ENCODE measurements at places on chromosomes 12 and 14.

DNA sequence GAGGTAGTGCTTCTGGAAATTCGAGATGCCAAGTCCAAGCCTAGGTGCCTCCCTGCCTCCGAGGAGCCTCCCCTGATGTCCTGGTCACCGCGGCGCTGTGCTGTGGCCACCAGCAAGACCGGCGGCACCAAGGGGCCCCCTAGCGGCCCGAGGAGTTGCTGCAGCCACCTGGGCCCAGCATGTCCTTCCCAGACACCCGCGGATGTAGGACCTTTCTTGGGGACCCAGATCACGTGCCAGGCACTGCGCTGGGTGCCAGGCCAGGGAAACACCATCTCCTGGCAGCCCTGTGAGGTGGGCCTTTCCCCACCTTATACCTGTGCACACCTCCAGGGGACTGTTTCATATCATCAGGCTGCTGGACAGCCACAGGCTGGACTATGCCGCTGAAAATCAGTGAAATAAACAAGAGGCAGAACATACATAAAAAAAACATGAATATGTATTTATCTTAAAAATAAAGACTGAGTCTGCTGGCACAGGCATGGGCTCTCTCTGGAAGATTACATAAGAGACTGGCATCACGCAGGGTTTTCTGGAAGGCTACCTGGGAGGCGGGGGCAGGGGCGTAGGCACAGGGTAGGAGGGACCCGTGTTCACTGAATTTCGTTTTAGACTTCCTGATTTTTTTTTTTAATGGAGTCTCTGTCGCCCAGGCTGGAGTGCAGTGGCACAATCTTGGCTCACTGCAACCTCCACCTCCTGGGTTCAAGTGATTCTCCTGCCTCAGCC, 15.9 kb upstream of the HHIPL1 start:
- peak; percentile 71 for DNase-seq

GRCh38 chr12:76252031-76252430, 96.2 kb downstream of the BBS10 start:
- no peak for DNase-seq

DNA sequence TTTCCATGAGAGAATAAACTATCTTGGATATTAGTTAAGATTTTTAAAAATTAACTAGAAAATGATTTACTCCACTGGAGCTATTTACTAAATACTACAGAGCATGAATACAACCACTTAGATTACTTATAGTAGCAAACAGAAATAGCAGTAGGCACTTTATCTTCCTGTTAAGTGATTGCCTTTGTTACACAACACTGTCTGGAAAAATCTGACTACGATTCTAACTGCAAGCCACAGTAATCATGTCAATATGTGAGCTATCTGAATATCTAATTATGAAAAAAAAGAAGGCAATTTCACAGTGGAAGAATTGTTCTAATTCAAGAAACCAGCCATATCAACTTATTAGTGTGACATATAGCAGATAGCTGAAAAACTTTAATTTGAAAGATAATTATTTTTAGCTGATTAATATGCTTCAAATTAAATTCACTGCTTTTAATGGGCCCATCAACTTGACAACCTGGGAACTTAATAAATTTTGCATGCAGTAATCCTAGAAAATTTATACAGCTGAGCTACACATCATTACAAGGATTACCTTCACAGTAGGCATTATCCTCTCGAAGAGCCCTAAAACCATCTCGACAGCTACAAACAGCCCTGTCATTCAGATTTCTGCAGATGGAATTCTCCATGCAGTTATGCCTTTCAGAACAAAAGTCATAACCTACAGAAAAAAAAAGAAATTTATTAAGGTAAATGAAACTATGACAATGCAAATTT, 172.8 kb downstream of the NELL2 start:
- no peak for DNase-seq

DNA sequence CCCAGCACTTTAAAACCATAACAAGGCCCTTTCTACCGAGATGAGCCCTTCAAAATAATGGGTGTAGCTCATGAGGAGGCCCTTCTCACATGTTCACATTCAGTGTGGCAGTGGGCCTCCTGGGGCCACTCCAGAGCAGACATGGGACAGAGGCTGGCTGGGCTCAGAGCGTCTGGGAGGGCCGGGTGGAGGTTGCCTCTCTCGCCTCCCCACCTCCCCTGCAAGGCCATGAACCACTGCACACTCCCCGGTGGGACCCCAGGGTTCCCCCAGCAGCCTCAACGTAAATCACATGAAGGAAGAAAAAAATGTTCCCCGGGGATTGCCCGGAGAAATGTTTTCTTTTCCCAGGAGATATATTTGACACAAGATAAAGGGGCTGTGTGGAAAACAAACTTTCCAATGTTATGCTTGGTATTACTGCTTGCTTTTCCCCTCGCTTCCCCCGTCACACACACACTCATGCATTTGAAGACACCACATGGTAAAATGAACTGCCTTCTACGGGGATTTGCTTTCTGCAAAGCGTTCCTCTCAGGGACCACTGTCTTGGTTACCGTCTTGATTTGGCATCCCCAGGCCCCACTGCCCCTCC, 190.7 kb upstream of the CCND2 start:
- no peak for DNase-seq

DNA sequence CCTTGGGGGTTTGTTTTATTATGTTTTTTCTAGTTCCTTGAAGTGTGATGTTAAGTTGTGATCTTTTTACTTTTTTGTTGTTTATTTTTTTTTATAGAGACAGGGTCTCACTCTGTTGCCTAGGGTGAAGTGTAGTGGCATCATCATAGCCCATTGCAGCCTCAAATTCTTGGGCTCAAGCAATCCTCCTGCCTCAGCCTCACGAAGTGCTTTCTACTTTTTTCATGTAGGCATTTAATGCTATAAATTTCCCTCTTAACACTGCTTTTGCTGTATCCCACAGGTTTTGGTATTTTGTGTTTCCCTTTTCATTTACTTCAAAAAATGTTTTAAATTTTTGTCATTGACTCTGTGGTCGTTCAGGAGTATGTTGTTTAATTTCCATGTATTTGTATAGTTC, 26.6 kb upstream of the PRPF39 start:
- no peak for DNase-seq

DNA sequence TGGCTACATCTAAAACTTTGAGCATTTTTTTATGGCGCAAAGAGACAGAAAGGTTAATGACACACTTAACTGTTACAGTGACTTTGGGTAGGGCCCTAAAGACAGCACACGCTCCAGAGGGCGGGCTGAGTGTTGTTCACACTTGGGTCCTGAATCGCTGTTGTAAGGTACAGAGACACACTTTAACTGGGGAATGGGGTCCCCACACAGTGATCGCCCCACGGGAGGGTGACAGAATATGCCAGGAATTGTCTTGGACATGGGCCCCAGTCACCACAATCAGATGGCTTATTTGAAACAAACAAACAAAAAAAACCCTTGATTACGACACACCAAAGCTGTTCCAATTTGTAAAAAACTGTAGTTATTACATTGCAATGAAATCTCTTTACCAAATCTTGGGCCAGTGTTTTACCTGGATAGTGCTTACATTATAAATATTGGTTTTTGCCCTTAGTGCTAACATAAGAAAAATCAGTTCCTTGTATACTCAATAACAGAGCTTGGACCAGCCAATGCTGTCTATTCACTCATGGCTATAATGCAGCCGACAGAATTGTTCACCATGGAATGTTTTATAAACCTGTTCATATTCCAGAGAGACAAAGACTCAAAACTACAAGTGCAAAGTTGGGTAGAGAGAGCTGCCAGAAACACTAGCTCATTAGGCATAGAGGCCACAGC, 28.3 kb downstream of the KCTD10 start:
- DNase-seq, result no peak

GRCh38 chr12:508145-508544, 48.4 kb downstream of the B4GALNT3 start:
- no peak for DNase-seq

GRCh38 chr12:116278279-116278626, 760 bp upstream of the MED13L start:
- DNase-seq, result peak; percentile 51

DNA sequence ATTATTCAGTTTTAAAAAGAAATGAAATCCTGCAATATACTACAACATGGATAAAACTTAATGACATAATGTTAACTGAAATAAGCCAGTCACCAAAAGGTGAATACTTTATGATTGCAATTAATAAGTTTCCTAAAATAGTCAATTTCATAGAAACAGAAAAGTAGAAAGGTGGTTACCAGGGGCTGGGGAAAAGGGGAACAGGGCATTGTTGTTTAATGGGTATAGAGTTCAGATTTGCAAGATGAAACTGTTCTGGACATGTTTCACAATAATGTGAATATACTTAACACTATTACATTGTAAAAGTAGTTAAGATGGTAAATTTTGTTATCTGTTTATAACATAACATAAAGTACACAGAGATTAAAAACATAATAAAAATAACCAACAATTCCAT, 550.9 kb downstream of the CCER1 start:
- no peak for DNase-seq

GRCh38 chr14:68976160-68977067, 2.7 kb downstream of the ACTN1 start:
- peak; percentile 74 for DNase-seq

DNA sequence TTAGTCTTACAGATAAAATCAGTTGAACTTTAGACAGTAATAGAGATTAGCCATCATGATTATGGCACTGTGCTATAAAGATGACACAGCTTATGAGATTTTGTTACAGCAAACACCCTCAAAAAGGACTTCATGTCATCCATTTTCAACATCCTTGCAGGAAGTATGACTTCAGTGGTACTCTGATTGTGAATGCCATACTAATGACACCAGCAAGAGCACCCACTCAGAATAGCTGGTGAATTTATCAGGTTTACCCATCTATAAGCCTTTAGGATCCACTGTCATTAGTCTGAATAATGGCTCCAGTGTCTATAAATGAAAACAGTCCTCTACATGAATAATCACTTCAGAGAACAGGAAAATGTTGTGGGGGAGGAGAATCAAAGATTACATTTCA, 615.2 kb downstream of the RPS29 start:
- no peak for DNase-seq

GRCh38 chr12:126663304-126664094, 1598.3 kb downstream of the AACS start:
- DNase-seq, result no peak

DNA sequence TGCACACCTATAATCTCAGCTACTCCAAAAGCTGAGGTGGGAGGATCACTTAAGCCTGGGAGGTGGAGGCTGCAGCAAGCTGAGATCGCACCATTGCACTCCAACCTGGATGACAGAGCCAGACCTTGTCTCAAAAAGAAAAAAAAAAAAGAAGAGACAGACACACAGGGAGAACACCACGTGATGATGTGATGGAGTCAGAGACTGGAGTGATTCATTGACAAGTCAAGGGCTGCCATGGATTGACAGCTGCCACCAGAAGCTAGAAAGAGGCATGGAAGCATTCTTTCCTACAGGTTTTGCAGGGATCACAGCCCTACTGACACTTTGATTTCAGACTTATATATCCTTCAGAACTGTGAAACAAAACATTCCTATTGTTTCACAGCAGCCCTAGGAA, 3.5 kb upstream of the HCFC2 start:
- DNase-seq, result no peak

- no peak for DNase-seq
These were observed 36.5 kb downstream of the ZC3H14 start for GRCh38 chr14:88599326-88599725.

DNA sequence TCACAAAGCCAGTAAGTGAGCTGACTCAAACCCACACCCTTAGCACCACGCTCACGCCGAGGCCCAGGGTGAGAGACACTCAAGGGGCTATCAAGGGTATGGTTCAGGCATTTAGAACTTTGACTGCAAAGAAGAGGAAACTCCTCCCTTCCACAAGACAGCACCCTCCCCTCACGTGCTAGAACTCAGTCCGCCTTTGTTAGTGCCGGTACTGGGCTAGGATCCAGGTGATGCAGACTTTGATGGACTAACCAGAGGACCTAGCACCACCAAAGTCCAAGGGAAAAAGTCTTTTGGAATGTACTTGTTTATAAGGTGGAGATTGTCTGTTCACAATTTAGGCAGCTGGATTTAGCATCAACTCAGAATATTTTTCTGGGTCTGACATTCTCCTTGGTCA, 33.7 kb downstream of the VWF start:
- peak; percentile 80 for DNase-seq

DNA sequence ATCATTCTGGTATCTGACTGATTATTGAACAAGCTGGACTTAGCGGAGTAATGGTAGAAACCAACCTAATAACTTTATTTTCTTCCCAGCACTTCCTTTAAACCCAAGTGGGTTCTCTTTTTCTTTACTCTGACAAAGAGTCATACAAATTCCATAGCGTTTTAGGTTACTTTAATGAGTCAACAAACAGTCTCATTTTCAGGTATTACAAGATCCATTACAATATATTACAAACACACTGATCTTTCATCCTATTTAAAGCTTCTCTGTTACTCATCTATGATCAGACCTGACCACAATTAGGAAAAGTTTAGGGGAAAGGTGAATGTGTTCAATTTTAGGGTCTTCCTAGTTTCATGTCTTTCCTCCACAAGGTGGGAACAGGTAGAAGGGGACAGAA, 39.4 kb upstream of the PTPRQ start:
- no peak for DNase-seq

DNA sequence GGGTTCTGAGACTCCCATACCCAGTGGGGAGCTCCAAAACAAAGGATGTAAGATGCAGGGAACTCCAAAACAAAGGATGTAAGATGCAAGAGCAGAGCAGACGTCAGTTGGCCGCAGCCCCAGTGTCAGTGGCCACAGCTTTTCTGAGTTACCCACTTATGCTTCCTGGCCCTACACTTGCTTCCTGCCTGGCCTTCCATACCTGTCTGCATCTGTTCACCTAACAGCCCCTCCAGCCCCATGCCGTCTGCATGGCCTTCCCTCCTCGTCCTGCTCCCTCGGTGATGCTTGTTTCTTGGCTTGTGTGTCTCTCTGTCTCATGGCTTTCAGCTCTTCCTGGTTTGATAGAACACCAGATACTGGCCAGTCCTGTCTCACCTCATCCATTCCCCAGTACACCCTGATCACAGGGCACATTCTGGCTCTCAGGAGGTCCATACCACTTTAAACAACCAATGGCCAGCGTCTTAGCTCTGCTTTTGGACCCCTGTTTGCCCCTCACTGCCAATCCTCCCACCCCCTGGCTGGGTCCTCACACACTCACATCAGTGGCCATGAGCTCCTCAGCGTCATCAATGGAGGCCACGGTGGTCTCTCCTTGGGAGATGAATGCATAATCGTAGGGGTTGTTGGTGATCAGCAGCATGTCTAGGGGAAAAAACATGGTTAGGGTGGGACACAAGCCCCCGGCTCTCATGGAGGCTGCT, 5.3 kb downstream of the MYH7 start:
- no peak for DNase-seq

All from muscle of leg (tissue), 16 donors.